ENCODE measurements at places on chromosomes 5 and 9.

DNA sequence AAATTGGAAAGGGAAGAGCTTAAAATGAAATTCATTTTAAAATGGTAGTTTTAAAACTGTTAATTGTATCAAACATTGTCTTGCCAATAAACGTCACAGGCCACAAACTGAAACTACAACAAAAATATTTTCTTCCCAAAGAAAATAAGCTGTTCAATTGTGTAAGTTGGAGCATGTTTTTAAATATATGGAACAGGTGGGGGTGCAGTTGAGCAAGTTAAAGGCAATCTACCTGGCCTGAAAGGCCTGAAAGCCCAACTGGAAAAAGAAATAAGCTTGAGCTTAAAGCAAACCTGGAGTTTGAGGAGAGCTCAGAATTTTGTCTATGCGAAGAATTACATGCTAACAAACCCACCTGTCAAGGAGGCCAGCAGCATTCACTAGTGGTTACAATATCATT, 439.5 kb downstream of the ACTL7B start:
- DNase-seq: no peak

DNA sequence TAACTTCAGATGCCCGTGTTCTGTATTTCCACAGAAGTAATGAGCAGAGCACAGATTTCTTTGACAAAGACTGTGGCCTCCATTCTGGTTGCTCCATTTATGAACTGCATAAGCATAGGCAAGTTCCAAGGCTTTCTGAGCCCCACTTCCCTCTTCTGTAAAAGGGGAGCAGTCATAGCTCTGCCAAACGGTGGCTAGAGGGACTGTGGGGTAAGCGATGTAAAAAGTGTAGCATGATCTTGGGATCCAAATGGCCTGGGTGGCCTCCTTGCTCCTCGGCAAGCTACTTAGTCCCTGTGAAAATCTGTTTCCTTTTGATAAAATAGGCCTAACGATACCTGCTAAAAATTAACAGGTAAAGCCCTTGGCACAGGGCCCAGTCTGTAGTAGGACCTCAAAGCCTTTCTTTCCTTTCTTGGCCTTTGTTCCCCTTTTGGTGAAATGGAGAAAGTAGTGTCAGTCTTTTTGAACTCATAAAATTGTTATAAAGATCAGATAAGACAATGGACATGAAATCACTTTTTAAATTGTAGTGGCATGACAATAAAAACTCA, 646.6 kb downstream of the ACTL7B start:
- no peak for DNase-seq

- DNase-seq: no peak
These were observed 85.5 kb downstream of the CAMSAP1 start for GRCh38 chr9:135821733-135822373.

DNA sequence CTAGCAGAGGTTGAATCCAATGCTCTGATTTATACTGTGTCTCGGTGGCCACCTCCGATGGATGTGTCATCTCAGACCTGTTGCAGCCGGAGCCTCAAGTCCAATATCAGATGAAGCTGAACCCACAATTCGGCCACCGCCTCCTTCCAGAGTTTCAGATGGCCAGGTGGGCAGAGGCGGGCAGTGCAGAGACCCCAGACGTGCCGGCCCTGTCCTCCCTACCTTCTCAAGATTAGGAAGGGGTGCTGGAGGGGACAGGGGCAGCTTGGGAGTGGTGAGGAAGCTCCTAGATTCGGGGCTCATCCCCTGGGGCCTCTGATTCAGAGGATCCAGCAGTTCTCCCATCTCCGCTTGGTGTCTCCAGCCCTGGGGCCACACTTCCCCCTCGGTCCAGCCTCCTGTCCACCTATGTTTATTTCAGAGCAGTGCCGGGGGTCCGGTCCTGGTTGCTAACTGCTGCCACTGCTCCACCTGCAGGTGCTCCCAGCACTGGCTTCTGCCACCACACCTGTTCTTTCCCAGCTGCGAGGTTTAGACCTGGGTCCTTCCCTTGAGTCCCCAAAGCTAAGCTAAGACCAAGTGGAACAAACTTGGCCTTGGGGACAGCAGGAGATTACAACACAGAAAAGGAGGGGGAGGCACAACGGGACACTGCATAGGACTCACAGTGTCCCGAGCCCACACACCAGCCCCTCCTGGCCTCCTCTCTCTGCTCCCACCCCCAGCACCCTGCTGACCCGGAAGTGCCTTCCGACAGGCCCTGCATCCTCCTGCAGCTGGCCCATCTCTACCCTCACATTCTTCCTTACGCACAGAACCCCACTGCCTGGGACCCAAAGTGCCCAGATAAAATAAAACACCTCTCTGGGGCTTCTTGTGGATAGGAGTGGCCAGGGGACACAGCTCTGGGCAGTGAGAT, 81.6 kb downstream of the NTNG2 start:
- DNase-seq: no peak

GRCh38 chr9:136890661-136891060, 4.3 kb downstream of the TRAF2 start:
- no peak for DNase-seq

DNA sequence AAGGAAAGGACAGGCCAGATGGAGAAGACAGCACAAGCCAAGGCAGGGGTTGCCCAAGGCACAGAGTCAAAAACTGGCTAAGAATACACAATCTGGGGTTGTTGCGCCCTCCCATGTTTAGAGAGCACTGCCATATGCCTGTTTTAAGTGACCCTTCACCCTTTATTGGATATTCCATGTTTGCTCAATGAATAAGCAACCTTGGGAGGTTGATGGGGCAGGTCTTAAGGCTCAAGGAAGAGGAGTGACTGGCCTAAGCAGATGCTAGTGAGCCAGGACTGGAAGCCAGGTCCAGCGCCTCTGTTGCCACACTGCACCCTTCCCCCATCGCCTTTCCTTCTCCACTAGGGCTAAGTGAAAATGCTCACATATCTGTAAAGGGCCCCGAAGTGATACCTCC, 6.7 kb downstream of the TXN start:
- no peak for DNase-seq

GRCh38 chr5:109316634-109317033, 93.1 kb downstream of the PJA2 start:
- no peak for DNase-seq

GRCh38 chr5:72114629-72115028, 7.4 kb downstream of the MAP1B start:
- no peak for DNase-seq

GRCh38 chr9:7121664-7122063, 363.9 kb downstream of the KDM4C start:
- no peak for DNase-seq

- no peak for DNase-seq
These were observed 27.3 kb downstream of the AFAP1L1 start for GRCh38 chr5:149298842-149299404.

DNA sequence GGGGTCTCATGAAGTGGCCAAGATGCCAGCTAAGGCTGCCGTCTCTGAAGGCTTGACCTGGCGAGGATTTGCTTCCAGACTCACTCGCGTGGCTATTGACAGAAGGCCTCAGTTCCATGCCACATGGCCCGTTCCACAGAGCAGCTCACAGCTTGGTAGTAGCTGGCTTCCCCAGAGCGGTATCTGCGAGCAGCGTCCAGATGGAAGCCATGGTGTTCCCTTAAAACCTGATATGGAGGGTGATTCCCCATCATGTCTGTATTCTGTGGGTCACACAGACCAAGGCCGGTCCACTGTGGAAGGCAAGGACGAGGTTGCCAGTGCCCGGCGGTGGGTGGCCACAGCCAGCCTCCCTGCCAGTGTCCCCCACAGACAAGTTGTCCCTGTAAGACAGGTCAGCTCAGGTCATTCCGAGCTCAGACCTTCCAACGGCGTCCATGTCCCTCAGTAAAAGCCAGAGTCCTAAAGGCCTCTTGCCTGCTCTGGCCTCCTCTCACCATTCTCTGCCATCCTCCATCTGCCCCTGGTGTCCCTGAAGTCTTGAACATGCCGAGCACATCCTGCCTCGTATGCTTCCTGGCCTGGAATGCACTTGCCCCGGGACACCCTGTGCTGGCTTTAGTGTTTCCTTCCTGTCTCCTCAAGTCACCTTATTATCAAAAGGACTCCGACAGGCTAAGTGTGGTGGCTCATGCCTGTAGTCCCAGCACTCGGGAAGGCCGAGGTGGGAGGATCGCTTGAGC, 61.3 kb upstream of the LRRTM2 start:
- no peak for DNase-seq

DNA sequence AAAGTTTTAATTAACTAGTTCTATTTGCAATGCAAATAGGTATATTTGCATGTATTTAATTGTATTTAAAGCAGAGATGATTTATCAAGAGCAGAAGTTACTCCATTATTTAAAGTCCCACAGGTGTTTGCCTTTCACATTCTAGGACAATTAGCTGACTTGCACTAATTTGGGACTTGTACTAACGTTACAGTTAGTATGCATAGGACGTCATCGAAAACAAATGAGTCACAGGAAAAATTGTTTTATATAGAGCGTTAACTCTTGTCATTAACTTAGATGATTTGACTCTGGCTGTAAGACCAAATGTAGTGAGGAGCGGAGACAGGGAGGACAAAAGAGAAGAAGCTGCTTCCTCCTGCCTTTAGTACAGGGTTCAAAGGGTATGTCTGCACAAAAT, 126.1 kb upstream of the IFNE start:
- DNase-seq: no peak

DNA sequence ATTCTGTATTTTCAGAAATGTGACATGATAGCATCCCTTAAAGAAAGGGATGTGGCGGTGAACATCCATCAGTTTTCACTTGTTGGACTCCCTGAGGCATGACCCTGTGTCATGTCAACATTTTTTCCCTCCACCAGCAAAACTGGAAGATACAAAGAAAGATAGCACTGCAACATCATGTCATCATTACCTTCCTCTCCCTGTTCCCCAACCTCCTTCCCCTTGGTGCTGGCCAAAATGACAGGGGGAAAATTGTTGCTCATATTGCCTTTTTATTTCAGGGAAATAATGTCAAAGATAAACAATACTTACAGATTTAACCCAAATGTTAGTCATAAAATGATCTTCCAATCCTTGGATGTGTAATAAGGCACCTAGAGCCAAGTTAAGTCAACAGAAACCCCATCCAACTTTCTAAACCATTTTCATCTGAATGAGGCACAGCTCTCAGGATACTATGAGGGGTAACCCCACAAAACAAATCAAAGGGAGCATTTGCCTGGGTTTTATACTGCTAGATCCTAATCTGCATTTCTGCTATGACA, 644.3 kb downstream of the ACTL7B start:
- no peak for DNase-seq

DNA sequence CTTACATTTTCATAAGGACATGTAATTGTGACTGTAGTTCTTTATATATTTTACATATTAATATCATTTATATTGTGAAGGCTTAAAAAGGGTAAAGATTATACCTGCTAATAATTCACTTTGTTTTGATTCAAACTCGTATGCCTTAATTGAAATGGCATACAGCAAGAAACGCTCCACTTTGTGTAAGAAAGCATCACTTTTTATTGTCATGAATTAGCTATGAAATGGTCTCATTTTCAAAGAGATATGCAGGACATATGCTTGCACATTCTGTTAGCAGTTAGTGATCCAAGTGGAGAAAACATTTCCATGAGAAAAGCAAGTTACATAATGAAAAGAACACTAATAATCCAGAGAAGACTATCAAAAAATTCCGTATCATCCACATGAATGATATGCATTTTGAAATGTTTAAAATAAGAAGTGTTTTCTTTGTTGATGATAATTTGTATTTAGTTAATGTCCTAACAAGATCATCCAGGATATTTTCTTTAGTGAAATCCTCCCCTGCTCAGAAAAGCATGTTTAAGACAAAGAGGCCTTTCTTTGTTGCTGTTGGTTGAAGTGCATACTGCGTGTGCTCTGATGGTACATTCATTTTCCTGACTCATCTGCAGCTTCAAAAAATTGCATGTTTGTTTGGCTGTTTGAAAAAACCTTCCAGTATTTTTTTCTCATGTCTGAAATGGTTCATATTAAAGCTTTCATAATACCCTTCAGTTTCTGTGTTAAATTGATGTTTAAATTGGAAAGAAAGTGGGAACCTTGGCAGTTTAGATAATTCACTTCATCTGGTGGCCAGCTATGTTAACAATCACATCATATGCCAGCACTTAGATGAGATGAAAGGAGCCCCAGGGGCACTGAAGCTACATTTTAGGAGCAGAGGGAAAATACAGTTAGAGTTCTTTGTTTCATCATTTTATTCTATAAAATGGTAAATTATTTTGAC, 242.2 kb downstream of the CSNK1G3 start:
- DNase-seq: no peak

GRCh38 chr5:139215107-139215975, 17.2 kb upstream of the SIL1 start:
- no peak for DNase-seq

DNA sequence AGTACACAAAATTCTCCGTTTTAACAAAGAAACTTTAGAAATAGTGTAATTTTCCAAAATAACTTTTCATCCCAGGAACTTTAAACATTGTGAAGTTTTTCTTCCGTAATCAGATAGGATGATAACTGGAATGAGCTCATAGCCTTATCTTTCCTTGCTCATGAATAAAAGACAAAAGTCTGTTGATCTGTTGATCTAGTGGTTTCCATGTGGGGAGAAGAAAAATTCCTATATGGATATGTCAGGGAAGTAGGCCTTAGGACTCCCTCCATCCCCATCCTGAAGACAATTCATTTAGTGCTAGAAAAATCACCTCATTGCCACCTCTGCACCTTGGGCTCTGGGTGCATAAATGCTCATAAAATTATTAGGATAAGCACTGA, 266.6 kb downstream of the SMARCA2 start:
- DNase-seq: no peak

- no peak for DNase-seq
These were observed 544.7 kb upstream of the KLF4 start for GRCh38 chr9:108033976-108034964.

DNA sequence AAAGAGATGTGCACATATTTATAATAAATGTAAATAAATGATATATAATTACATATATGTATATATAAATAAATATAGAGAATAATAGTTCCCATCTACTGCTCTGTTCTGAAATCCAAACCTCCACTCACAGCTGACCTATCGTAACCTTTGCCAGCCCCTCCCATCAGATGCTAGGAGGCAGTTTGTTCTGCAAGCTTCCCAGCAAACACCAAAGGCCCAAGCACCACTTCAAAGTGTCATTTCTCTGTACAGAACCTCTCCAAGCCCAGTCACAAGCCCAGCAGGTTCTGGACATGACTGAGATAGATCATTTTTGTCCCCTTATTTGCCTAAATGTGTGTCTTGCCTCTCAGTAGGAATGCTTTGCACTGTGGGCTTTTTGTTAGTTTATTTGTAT, 62.4 kb downstream of the MFAP3 start:
- DNase-seq: no peak

DNA sequence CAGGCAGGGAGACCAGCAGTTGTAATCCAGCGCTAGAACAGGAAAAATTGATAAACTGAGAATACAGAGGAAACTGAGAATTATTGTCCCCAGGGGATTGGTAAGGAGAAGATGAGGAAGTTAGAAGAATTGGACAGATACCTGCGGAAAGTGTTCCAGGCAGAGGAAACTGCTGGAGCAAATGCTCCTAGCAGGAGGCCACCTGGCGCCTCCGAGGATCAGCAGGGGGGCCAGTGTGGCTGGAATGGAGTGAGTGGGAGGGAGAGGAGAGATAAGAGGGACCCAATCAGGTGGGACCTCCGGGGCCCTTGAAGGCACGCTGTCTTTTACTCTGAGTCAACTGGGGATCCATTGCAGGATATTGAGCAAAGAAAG, 695 bp upstream of the ANXA6 start:
- no peak for DNase-seq
